Pancreas (tissue), 10 donors: ENCODE measurements at places on chromosomes 16 and 17. TPM values are rescaled to one million over a fixed set of nuclear protein-coding genes. Genes with fewer than 3 reads are reported as not detected.

KLHL11 gene
- 7.8 TPM for total RNA-seq

LPO gene
- not detected for total RNA-seq

EVPL gene
- total RNA-seq: 3.5 TPM

CACNA1G gene
- 0.04 TPM for total RNA-seq

SHISA9 gene
- total RNA-seq: 0.93 TPM

PHLPP2 gene
- total RNA-seq: 3.1 TPM
